Transverse colon (tissue), 4 donors: ENCODE measurements at places on chromosomes 2 and 18. TPM values are rescaled to one million over a fixed set of nuclear protein-coding genes. Genes with fewer than 3 reads are reported as not detected.

Gene TRIM43
- not detected for total RNA-seq

Gene SLC40A1
- total RNA-seq: 26.3 TPM

Gene ZNF516
- total RNA-seq: 23.7 TPM

Gene NT5DC4
- total RNA-seq: not detected

Gene AKAIN1
- not detected for total RNA-seq

Gene HAAO
- total RNA-seq: 29.4 TPM

Gene MBD2
- total RNA-seq: 32.5 TPM

Gene CAPN14
- total RNA-seq: 0.14 TPM

Gene ORC4
- total RNA-seq: 48.1 TPM

Gene MARCO
- total RNA-seq: 47.0 TPM

GRCh38 chr2:5691985-5692529, at the start of gene SOX11:
Gene SOX11, plus strand, starts transcription at chr2:5692384. Its CDS starts 338 bp downstream, at chr2:5692722.
- peak; percentile 39 for DNase-seq

DNA sequence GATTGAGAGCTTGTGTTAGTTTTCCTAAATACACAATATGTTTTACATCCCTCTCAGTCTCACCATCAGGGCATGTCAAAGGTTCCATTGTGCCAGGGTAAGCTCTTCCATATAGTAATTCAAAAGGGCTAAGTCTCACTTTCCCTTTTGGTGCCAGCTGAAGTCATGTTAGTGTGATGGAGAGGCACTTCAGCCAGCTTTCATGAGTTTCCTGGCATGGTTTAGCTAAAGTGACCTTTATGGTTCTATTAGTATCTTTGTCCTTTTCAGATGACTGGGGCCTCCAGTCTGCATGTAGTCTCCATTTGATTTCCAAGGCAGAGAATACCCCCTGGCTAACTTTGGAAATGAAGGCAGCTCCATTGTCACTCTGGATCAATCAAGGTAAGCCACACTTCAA, 27.2 kb downstream of the NAT8 start:
- DNase-seq: no peak

GRCh38 chr2:137023205-137023604, 257.9 kb downstream of the THSD7B start:
- DNase-seq: no peak

GRCh38 chr2:37636381-37637066, 34.9 kb downstream of the CDC42EP3 start:
- no peak for DNase-seq

DNA sequence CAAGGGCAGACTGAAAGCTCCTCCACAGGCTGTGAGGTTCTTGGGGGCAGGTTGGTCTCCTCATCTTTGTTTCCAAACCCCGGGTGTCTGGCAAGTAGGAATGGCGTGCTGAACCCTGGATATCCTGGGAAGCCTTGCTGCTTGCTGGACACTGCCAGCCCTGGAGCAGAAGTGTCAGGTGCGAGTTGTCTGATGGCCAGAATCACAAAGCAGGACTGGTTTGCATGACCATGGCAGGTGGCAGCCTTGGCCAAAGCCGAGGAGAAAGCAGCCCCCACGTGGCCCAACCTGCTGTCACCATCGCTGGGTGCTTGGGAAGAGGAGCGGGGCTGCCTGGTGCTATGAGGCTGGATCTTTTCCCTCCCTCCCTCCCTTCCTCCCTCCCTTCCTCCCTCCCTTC, 309.5 kb upstream of the HS6ST1 start:
- DNase-seq: no peak

GRCh38 chr2:240643093-240643810, 18.0 kb downstream of the GPR35 start:
- no peak for DNase-seq

DNA sequence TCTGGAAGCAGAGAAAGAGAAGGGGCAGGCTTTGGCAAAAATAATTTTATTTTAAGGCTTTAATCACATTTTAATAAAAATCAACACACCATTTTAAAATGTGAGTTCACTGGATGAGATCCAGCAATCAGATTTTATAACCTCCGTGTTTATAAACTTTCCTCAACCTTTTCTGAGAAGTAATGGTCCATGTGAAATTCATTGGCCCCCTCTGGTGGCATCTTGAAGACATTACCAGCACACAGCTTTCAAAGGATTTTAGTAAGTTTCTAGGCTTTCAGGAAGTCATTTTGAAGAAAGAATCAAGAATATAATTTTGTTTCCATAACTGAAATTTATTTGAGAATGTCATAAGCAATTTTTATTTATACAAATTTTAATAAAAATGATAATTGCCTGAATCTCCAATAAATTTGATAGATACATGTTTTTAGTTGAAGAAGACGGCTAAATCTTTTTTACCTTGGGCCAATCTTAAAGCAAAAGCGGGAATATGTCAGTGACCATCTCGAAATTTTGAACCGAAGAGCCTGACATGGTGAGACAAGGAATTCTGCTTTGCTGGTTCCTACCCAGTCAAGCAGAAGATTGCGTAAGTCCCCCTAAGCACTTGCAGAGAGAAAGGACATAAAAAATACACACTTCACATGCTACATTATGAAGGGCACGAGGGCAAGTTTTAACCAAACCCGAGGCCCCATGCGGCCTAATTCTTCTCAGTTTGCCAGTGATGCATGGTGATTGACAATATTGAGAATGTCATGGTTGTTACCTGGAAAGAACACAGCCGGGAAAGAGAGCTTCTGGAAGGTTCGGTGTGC, 128.4 kb upstream of the CBLN2 start:
- DNase-seq: no peak

GRCh38 chr18:57008001-57008686, 138.7 kb upstream of the BOD1L2 start:
- DNase-seq: no peak

DNA sequence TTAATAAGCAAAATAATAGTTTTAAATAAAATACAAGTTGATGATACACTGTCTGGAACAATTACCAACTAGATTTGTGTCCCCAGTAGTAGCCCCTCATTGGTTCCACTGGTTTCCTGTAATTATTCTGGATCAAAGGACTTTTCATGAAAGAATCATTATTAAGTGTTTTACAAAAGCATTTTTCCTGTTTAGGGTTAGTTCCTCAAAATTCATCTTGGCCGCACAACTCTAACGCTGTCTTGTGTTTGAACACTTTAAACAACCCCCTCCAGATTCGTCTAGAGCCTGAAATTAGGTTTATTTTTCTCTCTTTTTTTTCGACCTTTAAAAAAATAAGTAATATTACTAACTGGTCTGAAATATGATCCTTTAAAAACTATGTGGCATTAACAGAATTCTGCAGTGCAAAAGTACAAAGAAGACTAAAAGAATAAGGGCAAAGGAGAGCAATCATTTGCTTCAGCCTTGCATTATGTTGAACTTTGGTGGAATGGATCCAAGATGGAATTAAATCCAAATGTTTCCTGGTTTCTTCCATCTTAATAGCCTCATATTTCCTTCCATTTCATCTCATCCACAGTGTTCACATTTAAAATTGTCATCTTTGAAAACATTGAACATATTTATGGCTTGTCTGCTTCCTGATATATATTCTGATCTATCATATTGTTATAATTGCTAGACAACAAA, 678.4 kb downstream of the IRS1 start:
- DNase-seq: no peak

- no peak for DNase-seq
Observed at GRCh38 chr2:10016802-10017258, 26.5 kb upstream of the KLF11 start.

DNA sequence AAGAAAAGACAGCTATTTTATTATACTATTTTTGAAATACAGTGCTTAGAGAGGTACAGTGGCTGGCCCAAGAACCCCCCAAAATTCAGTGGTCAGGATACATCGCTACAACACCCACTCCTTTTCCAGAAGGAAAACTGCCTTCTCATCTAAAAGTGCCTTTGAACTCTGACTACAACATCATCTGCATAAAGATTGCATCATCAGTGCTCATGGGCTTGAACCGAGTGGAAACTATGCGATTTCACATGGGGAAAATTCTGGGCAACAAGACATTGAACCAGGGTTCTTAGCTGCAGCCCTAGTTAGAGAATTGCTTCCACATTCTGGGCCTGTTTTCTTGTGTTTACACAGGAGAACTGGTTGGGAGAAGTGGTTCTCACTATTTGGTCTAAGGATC, 294.6 kb upstream of the SLC14A2 start:
- DNase-seq: no peak

GRCh38 chr2:102604769-102605168, 14.6 kb upstream of the SLC9A2 start:
- DNase-seq: peak; percentile 39

DNA sequence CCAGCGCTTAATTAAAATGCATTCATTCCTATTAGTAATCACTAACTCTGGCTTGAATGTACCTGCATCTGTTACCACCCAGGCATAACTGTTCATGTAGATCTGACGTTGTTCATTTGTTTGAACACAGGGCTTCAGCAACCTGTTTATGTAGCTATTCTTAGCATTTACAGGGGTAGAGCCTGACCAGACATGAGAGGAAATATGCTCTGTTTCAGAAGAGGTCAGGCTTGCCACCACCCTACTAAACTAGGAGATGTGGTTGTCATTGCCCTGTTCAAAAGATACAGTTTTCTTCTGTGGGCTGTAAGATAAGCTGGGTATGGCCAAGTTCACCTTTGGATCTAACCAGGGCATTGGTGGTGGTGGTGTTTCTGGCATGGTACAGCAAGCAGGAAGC, 8.8 kb downstream of the MGAT5 start:
- no peak for DNase-seq

GRCh38 chr2:6452702-6453481, 412.8 kb downstream of the CMPK2 start:
- DNase-seq: no peak

DNA sequence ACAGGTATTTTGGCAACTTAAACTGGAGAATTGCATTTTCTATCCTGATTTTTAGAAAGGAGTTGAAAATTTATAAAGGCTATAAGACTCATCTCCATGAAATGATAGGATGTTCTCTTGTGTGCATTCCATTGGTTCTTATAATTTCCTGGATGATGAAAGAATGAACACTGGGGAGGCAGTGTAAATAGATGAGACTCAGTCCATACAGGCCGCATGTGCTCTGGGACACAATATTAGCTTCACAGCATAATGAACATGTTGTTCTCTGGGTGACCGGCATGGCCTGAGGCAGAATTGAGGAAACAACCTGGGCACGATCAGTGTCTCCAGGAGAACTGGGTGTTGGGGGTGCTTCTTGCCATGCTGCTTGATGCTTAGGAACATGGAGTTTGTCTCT, 38.8 kb downstream of the AOX1 start:
- no peak for DNase-seq

DNA sequence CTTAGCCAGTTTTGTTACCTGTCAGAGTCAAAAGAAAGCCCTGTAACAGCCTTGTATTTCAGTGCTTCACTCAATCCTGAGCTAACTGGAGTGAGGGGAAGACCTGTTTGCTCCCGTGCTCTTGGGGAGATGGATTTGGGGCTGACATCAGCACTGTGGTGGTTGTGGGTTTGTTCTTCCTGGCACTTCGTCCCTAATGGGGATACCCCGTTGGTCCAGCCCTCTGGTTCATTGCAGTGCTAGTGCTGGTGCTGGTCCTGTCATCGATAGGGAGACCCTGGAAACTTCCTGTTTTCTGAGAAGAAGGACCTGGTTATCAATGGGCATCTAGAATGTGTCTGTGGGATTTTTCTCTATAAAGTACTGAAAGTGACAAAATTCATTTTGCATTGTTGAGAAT, 205.4 kb downstream of the ZNF407 start:
- no peak for DNase-seq

- DNase-seq: no peak
Observed at GRCh38 chr2:50751311-50752031, 280.5 kb downstream of the NRXN1 start.

GRCh38 chr2:3073704-3074103, 303.9 kb downstream of the EIPR1 start:
- no peak for DNase-seq

GRCh38 chr18:58493516-58494253, 135.2 kb downstream of the ALPK2 start:
- peak; percentile 82 for DNase-seq

DNA sequence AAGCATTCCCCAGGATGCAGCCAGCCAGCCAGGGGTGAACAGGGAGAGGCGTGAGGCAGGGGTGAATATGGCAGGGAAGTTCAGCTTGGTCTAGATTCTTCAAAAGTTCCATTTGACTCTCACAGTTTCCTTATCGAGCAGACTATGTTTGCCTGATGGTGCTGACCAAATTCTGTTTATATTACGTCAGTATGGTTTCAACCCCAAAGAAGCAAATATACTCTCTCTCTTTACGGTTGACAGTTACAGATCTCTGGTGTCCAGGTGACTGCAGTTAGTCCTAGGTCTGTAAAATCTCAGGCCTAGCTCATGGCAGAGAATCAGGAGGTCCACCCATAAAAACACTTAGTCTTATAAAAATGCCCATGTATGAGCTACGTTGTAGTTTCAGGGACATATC, 38.3 kb upstream of the DNMT3A start:
- DNase-seq: no peak

DNA sequence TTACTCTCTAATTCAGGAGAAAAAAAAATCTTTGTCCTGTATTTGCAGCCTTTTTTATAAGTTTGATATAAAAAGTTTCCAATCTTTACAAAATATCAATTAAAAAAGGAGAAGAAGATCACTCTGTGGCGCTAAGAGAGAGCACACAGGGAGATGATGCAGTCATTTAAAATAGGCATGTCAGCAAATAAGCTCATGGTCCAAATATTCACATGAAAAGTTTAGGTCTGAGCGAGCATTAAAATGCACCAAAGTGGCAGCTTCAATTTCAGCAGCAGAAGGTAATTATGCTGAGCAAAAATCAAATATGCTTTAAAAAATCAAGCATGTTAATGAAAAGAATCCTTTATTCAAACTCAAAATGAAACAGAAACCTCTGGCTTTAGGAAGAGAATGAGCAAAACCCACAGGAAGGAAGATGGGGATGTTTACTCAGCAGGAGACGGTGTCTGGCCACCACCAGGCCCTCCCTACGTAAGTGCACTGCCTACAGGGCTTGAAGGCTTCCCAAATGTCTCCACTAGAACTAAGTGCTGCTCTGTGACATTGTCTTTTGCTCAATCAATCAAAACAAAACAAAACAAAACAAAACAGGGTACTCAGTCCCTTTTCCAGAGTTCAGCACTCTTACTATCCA, 120.4 kb downstream of the L3MBTL4 start:
- DNase-seq: no peak

GRCh38 chr2:172215936-172216335, 113.2 kb upstream of the DLX2 start:
- DNase-seq: no peak

DNA sequence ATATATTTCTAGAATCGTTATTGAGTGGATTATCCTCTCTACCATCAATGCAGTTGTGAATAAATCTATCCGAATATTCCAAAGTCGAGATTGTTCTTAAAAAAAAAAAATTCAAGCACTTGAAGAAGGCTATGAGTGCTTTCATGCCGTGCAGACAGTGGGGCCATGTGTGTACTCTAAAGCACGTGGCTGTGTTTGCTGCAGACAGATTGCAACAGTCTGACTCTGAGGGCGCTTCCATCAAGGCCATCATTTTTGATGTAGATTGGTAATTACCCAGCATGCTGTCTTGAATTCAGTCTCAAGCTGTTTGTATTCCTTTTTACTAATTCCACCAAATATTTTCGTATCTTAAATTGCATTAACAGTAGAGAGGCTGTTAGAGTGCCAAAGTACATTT, 325.9 kb upstream of the LINC00305 start:
- DNase-seq: no peak
